ENCODE measurements at places on chromosomes 12 and 14. TPM values are rescaled to one million over a fixed set of nuclear protein-coding genes. Genes with fewer than 3 reads are reported as not detected.

Gene SDS
- polyA plus RNA-seq: 1.4 TPM

Gene FGF6
- polyA plus RNA-seq: not detected

Gene SELPLG
- polyA plus RNA-seq: 815 TPM

Gene GZMH
- 1,459 TPM for polyA plus RNA-seq

Gene CCDC38
- polyA plus RNA-seq: 0.07 TPM

All from immature natural killer cell (primary cell).